ENCODE measurements at places on chromosomes 7 and 10.

GRCh38 chr10:35124540-35124939 lies 2.1 kb upstream of the CREM start:
- DNase-seq = no peak

DNA sequence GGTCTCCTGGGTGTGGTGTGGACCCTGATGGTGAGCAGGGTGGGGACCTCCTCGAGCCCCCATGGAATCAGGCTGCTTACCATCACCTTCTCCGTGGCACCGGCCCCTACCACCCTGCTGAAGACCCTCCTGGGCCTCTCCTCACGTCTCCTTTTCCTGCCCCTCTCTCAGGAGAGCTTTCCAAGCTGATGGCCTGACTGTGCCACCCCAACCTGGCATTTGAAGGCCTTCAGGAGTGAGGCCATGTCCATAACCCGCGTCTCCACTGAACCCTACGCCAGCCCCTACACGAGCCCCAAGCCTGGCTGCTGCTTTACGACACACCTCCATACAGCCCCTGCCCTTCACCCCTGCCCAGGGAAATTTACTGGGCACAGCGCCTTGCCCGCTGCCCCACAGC lies 55.4 kb downstream of the ZRANB1 start:
- DNase-seq = no peak

GRCh38 chr7:47663213-47663612 lies 81.3 kb upstream of the TNS3 start:
- no peak for DNase-seq

DNA sequence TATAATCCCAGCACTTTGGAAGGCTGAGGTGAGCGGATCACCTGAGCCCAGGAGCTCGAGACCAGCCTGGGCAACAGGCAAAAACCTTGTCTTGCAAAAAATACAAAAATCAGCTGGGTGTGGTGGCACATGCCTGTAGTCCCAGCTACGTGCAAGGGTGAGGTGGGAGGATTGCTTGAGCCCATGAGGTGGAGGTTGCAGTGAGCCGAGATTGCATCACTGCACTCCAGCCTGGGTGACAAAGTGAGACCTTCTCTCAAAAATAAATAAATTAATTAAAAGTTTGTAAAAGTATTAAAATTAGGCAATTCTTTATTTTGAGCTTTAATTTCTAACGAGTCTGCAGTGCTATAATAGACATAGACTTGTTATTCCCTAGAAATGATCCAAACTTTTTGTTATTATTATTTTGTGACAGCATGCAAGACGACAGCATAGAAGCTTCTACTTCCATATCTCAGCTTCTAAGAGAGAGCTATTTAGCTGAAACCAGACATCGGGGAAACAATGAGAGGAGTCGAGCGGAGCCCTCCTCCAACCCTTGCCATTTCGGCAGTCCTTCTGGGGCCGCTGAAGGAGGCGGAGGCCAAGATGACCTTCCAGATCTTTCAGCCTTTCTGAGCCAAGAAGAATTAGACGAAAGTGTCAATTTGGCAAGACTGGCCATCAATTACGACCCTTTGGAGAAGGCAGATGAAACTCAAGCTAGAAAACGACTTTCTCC lies 11.9 kb downstream of the MYPN start:
- DNase-seq = no peak

GRCh38 chr7:15688911-15689310 lies 2.4 kb upstream of the MEOX2 start:
- DNase-seq = no peak

- no peak for DNase-seq
These were observed 701 bp upstream of the CUL1 start for GRCh38 chr7:148698007-148698396.

GRCh38 chr7:100220586-100221230 lies 959 bp downstream of the PVRIG start:
- no peak for DNase-seq

DNA sequence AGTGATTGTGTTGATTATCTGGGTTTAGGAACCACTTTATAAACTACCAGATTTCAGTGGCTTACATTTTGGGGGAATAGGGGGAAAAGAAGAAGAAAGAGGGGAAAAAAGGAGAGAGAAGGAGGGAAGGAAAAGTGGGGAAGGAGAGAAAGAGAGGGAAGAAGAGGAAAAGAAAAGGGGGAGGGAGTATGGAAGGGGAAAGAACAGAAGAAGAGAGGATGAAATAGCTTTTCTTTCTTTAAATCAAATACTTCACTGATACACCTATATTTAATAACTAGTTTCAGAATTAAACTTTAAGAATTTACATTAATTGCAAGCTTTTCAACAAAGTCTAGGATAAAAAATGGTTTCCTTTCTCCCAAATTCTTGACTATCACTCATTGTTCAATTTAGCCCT lies 289.6 kb downstream of the SDHAF3 start:
- DNase-seq = no peak

GRCh38 chr7:23254051-23254681 lies 7.6 kb downstream of the GPNMB start:
- DNase-seq = no peak

GRCh38 chr10:13930120-13930519 lies 343.4 kb downstream of the PRPF18 start:
- no peak for DNase-seq

GRCh38 chr7:128743112-128743772 lies 4.1 kb downstream of the CALU start:
- DNase-seq = no peak

DNA sequence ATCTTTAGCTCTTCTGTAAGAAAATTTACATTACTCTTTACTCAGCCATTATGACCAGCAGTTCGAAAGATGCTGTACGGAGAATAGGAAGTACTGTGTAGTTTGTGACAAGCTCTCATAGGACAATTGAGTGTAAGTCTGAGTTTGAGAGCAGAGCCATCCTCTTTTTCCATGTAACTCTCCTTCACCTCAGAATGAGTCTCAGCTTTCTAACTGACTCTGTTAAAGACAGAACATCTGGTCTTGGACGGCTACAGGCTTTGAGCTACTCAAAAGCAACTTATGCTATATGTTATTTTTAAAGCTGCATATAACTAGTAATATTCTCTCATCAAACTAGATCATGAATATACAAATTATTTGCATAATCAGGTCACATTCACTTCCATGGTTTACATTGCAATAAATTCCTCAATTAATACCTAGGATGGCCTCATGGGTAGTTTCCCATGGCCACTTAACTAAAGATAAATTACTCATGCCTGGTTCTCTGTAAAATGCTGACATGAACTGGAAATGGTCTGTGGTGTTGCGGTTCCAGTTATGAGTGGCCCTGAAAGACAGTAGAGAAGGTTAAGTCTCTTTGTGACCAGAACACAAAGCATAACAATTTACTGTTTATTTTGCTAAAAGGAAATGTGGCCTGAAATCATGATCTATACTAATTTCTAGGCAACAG lies 358.7 kb downstream of the PHF14 start:
- DNase-seq = no peak

All from hypothalamus (tissue), 51 donors.